Naive thymus-derived CD8-positive, alpha-beta T cell (primary cell): ENCODE measurements at places on chromosomes 11 and 22. TPM values are rescaled to one million over a fixed set of nuclear protein-coding genes. Genes with fewer than 3 reads are reported as not detected.

The PKNOX2 gene
- total RNA-seq, result not detected

The ACAT1 gene
- total RNA-seq, result 33.1 TPM

The VWCE gene
- total RNA-seq, result 0.94 TPM

The BTG4 gene
- not detected for total RNA-seq

The FXYD2 gene
- total RNA-seq, result 12.9 TPM

The FAM227A gene
- total RNA-seq, result 0.96 TPM

The AIP gene
- 136 TPM for total RNA-seq

The AASDHPPT gene
- 28.0 TPM for total RNA-seq

The CD3E gene
- 620 TPM for total RNA-seq

The BBOX1 gene
- not detected for total RNA-seq

The IFITM10 gene
- total RNA-seq, result 2.0 TPM

The DKK3 gene
- 10.3 TPM for total RNA-seq

The CYP2D6 gene
- total RNA-seq, result 9.6 TPM

The SESN3 gene
- 86.2 TPM for total RNA-seq

The TPBGL gene
- total RNA-seq, result 0.16 TPM

The OR51B2 gene
- not detected for total RNA-seq

DNA sequence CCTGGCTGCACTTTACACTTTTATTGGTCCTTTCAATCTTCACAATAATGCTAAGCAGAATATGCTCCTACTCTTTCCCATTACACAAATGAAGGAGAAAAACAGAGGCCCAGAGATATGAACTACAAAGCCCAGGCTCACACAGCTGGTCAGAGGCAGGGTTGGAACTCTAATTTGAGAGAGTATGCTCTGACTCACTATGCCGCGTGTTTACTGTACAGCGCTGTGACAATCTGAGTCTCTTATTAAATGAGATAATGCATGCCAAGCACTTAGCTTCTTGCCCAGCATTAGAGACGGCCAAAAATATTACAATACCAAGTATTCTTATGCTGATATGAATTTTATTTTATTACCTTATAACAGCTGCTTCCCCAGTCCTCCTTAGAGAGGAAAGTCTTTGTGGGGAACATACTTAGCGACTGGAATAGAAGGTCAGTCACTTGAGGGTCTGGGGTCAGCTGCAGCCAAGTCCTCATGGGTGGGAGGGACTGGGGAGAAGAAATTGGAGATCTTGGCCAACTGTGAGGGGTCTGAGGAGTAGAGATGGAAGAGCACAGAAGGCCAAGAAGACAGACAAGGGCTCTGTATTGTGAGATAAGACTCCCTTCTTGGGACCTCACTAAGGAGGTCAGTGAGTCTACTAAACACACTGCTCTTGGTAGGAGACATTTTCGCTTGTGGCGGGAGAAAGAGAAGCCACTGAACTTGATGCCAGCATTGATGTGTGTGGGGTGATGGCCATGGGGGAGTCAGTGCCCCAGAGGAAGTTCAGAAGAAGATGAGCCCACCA is 150.8 kb upstream of the TIMP3 start:
- DNase-seq, result no peak

DNA sequence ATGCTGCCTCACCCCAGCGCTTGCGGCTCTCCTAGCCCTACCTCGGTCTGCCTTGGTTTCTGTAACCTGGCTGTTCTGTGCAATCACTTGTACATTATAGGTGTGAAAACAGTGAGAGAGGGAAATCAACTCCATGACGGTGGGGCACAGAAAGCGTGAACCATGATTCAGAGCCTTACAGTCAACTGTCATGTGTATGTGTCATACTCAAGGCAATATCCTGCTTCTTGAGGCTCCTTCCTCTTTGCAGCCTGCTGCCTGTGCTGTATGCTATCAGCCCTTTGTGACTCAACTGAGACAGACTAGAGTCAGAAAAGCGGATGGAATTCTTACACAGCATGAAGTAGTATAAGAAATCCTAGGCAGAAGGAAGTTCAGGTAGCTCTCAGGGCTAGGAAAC is 2.1 kb downstream of the NRIP3 start:
- no peak for DNase-seq

- DNase-seq, result no peak
These were observed 1.8 kb downstream of the CELF1 start for GRCh38 chr11:47551086-47551485.

DNA sequence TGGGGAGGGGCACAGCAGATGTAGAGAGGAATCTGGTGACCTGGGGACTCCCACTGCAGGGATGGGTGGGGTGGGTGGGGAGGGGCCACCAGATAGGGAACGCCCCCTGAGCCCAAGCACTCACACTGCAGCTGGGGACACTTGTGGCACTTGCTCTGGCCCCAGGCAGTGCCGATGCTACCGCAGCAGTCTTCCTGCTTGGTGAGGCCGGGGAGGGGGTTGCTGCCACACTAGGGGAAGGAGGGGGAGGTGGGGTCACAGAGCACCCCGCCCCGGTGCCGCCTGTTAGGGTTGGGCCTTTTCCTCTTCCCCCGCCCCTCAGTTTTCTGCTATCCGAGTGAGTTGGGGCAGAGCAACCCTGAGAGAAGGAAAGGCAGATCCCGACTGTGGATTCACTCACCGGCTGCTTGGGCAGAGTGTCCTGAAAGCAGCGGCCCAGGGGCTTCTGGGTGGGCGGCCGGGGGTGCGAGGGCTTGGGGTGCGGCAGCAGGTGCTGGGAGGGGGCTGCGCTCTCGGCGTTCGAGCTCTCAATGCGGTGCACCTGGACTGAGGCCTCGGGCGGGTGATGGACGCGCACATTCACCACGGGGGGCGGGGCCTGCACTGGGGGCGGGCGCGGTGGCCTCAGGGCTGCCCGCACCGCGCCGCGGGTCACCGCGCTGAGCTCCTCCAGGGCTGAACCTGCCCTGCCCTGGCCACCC is 4.7 kb downstream of the LTBP3 start:
- DNase-seq, result peak; percentile 93

DNA sequence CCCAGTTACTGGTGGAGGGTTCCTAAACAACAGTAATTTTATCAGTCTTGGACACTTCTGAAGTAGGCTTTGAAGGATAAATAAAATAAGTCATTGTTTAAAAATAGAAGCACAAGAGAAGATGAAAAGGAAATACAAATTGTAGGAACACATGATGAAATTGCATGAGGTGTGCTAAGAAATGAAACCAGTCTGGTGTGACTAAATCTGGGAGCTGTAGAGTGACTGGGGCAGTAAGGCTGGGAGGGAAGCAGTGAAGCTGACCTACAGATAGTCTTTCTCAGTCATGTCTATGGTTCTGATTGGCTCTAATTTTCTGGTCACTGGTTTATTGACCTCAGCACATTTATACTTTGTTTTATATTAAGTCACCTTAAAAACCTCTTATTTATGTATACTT is 139.1 kb downstream of the SLC17A6 start:
- DNase-seq, result no peak

GRCh38 chr22:49026494-49027367 is 800.9 kb downstream of the BRD1 start:
- DNase-seq, result no peak

- no peak for DNase-seq
These were observed 42.6 kb upstream of the TEAD1 start for GRCh38 chr11:12631651-12632050.

GRCh38 chr22:26066534-26066933 is 102.7 kb upstream of the SEZ6L start:
- no peak for DNase-seq

DNA sequence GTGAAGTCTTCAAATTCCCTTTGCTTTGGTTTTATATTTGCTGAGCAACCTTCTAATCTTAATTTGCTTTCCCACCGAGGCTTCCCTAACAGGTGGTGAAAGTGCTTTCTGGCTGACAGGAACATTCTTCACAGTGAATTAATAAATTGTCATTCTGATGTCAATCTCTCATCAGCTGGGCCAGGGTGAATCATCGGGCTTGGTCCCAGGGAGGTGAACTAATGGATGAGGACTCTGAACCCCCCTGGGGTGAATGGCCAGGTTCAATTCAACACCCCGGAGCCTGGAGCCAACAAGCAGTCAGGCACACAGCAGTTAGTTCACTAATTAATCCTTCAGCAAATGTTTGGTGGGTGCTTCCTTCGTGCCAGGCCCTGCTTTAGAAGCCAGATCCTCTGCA is 155.4 kb upstream of the PDGFD start:
- no peak for DNase-seq

DNA sequence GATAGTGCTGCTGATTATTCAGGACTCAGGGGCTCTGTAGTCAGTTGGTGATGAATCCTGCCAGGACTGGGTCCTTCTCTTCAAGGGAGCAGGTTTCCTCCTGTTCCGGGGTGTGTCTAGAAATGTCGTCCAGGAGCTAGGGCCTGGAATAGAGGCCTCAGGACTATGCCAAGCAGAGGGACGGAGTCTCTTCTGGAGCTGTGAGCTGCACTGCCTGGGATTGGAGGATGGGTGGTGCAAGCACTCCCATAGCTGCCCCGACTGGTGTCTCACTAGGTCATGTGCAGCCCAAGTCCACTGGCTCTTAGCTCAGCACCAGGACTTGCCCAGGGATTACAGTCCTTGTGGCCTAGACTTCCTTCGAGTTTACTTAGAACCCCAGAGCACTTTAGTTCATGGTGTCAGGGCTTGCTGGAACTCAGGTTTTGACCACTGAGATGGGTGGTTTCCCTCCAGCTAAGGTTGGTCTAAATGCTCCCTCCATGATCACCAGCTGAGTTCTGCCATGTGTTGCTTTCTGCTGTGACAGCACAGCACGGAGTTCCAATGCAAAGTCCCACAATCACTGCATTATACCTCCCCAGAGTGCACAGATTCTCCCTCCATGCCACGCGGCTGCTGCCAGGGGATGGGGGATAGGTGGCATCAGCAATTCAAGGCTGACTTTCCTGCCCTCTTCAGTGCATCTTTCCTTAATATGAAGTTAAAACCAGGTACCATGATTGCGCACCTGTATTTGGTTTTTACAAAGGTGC is 42.6 kb upstream of the SHANK2 start:
- DNase-seq, result no peak

DNA sequence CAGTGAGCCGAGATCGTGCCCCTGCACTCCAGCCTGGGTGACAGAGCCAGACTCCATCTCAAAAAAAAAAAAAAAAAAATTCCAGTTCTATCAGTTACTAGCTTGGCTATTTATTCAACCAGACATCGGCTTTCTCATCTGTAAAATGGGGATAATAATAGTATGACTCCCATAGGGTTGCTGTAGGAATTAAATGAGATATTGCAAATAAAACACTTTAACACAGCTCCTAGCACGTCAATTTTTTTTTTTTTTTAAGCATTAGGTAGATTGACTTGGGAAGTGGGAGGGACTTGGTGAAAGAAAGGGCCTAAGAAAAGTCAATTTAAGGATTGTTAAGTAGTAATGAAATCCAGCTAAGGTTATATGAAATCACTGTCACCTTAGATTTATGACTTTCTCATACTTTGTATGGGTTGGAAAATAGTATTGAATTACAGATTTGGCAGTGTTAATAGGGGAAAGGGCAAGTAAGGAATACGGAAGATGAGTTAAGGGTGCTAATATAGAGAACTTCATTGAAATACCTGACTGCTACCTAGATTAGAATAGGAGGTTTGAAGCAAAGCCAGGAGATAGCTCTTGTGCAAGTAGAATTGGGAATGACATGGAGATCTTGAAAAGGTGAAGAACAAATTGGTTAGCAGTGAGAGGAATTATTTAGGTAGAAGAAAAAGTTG is 28.8 kb downstream of the BIRC2 start:
- no peak for DNase-seq

DNA sequence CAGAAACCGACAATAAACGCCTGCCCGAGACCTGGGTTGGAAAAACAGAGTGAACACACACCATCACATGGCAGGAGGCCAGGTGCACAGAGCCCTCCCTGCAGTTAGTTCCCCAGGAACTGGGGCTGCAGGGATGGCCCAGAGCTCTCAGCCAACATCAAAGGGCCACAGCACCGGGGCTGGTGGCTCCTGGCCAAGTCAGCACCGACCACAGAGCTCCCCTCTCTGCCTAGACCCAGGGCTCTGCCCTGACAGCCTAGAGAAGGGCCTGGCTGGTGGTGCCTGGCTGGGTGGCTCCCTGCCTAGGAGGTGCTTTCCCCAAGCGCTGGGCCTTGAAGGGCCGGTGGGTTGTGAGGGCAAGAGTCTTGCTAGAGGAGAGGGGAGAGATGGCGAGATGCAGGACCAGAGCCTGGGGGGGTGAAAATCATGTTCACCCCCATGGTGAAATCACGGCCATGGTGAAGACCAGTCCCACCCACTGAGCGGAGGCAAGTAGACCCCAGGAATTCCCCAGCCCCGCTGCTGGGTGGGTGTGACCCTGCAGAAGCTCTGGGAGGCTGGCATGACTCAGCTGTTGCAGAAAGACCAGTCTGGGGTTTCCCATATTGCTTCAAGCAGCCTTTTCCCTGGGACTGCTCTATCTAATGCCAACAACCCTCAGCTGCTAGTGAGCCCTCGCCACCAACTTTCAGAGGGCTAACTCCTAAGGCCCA is 7.2 kb upstream of the BID start:
- DNase-seq, result peak; percentile 49

DNA sequence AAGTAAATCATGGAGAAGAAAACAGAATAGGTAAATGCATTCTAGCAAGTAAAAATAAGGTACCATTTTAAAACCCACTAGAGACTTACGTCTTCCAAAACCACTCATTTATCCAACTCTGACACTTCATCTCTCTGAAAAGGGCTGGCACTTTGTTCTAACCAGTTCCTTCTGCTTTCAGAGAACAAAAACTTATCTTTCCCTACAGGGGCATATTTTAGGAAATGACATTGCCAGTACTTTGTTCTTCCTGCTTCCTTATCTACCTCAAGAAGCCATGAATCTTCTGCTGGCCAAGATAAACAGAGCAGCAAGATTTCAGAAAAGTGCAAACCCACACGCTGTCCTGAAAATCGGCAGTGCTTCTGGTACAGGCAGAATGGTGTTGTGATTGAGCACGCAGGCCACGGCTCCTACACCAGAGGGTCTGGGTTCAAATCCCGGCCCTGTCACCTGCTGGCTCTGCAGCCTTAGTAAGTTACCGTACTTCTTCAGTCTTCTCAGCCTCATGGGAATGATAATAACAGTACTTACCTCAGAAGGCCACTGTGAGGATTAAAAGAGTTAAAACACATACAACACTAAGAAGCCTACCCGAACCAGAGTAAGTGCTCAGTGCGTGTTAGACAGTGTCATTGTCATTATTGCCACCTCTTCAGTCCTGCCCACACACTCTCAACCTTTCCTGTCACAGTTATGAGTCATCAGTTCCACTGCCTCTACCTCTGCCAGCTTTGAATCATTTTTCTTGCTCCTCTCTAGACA is 11.0 kb downstream of the MPZL3 start:
- DNase-seq, result no peak

DNA sequence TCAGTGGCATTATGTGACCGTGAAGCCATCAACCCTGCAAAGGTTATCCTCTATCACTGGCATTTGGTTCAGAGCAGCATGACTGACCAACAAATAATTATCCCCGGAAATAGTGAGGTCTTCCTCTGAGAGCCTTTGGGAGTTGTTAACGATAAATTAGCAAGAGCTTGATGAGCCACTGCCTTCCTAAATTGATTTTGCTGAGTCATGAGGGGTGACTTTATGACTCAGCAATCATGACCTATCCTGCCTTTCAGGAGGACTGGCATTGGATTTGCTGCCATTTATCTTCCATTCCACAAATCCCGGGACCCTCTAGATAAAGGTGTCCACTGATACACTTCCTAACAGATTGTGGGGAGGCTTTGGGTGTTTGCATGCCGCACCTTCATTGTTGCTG is 80.8 kb upstream of the MTNR1B start:
- DNase-seq, result no peak
